ENCODE measurements at places on chromosomes 5 and 9.

GRCh38 chr5:76379316-76379715 is 23.8 kb upstream of the IQGAP2 start:
- peak; percentile 29 for DNase-seq

- no peak for DNase-seq
Observed at GRCh38 chr9:84301851-84302250, 38.7 kb downstream of the SLC28A3 start.

DNA sequence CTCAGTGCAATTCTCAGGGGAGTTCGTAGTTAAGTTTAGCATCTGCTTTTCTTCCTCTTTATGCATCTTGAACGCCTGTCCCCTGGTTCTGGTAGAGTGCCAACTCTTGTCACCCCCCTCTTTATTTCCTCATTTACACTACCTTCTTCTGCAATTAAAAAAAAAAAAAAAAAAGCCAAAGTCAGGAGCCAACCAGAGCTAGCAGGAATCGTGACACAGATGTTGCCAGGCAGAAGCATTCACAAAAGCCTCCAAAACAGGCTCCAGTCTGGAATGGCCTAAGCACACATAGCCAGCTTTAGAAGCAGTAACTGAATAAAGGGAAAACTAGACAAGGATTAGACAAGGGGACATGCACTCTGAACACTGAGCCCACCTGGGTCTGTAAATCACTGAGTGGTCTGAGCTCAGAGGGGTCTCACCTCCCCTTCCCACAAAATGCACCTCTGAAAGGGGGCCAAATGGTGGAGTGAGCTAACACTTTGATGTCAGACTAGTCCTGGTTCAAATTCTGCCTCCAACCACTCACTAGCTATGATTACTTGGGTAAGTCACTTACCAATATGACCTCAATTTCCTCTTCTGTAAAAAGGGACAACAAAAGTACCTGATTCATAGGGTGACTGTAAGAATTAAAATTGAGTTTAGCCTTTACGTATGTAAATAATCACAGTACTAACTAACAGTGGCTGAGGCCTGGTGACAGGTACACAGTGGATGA is 2.0 kb downstream of the CD74 start:
- DNase-seq, result peak; percentile 63

GRCh38 chr9:13221741-13222140 is 57.8 kb downstream of the MPDZ start:
- DNase-seq, result no peak

DNA sequence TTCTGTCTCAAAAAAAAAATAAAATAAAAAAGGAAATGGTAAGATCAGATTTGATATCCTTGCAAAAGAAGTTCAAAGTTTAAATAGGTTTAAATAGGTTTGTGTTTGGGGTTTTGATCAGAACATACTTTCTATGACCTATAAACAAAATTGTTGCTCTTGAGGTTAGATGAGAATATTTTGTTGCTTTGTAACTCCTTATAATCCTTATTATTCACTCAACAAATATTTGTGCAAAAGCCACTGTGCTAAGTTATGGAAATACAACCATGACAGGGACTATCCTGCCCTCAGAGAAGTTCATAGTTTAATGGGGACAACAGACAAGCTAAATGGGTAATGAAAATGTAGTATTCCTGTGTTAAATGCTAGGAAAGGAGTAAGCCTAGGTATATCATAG is 71.5 kb downstream of the INVS start:
- DNase-seq, result no peak

- DNase-seq, result no peak
Observed at GRCh38 chr5:180116077-180116999, 44.8 kb upstream of the RNF130 start.

GRCh38 chr5:120092649-120093048 is 371.5 kb upstream of the PRR16 start:
- no peak for DNase-seq

- no peak for DNase-seq
Observed at GRCh38 chr9:27189426-27189825, 80.4 kb downstream of the TEK start.

- no peak for DNase-seq
Observed at GRCh38 chr9:134068744-134069479, 1.1 kb upstream of the BRD3 start.

DNA sequence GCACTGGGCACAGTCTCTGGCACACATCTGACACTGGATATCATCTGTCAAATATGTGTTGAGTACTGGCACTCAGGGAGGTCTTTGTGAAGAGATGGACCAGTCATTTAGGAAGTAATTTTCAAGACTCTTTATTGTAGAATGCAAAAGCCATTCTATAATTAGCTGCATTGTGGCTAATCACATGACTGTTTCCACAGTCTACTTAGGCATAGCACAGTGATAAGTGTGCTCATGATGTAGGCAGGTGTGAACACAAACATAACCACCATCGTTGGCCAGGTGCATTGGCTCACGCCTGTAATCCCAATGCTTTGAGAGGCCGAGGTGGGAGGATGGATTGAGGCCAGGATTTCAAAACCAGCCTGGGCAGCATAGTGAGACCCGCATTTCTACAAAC is 62.2 kb downstream of the CFAP77 start:
- DNase-seq, result no peak

DNA sequence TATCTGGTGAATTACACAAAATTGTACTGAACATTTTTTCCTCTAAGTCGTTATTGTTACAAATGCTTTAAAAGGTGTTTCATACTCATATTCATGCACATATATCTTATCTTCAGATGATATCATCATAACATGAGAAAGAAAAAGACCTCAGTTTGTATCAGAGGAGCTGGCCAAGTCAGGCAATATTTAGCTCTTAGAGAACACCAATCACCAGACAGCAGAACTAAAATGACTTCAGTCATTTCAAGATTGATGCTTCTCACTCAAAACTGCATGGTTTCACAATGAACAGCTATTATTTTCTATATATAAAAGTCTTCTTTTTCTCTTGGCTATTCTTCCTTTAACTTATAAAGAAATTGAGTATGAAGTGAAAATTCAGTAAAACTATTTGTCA is 44.6 kb downstream of the TSSK1B start:
- no peak for DNase-seq

- no peak for DNase-seq
Observed at GRCh38 chr5:172635038-172635437, 6.0 kb upstream of the NEURL1B start.

DNA sequence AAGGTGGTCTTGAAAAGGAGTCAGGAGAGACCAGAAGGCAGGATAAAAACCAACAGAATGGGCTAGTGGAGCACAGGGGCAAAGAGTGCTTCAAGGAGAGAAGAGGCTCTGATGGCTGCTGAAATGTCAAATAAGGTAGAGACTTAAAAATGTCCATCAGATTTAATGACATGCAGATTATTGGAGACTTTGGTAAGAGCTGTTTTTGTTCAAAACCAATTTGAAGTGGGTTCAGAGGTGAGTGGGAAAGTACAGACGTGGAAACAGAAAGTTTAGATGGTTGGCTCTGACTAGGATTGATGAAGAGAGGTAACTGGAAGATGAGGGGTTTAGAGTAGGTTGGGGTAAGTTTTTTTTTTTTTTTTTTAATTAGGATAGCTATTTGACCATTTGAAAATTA is 14.1 kb downstream of the SLC25A46 start:
- DNase-seq, result no peak

DNA sequence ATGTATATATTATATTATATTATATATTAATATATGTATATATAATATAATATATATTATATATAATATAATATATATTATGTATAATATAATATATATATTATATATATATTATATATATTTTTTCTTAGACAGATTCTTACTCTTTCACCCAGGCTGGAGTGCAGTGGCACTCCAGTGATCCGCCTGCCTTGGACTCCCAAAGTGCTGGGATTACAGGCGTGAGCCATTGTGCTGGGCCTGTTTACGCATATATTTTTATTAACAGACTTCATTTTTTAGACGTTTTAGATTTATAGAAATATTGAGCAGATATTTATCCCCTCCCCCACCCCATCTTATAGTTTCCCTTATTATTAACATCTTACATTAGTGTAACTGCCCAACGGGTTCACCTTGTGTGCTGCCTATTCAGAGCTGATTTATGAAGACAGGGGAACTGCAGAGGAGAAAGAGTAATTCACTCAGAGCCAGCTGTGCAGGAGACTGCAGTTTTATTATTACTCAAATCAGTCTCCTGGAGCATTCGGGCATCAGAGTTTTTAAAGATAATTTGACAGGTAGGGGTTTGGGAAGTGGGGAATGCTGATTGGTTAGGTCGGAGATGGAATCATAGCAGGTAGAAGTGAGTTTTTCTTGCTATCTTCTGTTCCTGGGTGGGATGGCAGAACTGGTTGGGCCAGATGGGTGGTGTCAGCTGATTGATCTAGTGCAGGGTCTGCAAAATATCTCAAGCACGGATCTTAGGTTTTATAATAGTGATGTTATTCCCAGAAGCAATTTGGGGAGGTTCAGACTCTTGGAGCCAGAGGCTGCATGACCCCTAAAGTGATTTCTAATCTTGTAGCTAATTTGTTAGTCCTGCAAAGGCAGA is 93.4 kb downstream of the UNC13B start:
- DNase-seq, result no peak

- no peak for DNase-seq
Observed at GRCh38 chr9:86644675-86645034, 290.4 kb upstream of the TUT7 start.

DNA sequence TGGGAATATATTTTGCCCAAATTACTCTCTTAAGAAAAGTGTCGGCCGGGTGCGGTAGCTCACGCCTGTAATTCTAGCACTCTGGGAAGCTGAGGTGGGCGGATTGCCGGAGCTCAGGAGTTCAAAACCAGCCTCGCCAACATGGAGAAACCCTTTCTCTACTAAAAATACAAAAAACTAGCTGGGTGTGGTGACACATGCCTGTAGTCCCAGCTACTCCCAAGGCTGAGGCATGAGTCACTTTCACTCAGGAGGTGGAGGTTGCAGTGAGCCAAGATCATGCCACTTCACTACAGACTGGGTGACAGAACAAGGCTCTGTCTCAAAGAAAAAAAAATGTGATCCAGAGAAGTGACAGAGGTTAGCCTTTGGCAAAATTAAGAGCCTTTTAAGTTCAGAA is 26.4 kb upstream of the TMEM171 start:
- no peak for DNase-seq

GRCh38 chr5:83124593-83124992 is 47.2 kb downstream of the XRCC4 start:
- DNase-seq, result no peak

GRCh38 chr5:91076138-91076537 is 307.0 kb downstream of the ARRDC3 start:
- DNase-seq, result no peak

- DNase-seq, result peak; percentile 23
Observed at GRCh38 chr5:18744441-18744840, 1110.2 kb downstream of the TAF11L14 start.

- DNase-seq, result no peak
Observed at GRCh38 chr5:3911111-3911510, 315.5 kb downstream of the IRX1 start.

DNA sequence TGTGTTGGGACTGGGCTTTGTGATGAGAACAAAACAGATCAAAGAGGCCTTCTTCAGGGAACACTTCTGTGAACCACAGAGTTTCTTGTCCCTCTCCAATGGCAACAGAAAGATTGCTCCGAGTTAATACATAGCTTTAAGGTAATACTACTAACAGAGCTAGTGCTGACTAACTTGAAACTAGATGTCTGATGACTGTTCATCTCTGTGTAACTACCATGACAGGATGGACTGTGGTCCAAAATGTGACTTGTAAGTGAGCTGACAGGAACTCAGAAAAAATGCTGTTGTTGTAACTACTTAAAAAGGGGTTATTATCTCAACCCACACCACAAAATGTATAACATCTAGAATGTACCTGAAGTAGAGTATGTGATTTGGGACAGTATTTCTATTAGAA is 630.2 kb upstream of the DMAC1 start:
- DNase-seq, result no peak

DNA sequence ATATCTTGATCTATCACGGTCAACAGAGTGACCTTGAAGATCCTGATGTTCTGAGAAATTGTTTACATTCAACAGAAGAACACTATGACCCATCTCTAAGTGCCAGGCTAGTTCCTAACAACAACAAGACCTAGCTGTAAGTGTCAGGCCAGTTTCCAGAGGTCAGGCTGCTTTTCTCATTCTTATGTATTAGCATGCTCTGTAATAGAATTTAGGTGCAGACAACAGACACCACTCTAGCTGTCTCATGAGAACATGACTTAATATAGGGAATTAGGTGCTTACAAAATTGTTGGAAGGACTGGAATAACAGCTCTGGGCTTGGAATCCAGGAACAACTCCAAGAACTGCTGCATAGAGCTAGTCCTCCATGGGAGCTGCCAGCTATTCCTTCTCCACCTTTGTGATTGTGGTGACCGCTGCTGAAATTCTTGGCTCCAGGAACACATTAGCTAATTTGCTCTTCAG is 138.7 kb downstream of the SNX18 start:
- no peak for DNase-seq

DNA sequence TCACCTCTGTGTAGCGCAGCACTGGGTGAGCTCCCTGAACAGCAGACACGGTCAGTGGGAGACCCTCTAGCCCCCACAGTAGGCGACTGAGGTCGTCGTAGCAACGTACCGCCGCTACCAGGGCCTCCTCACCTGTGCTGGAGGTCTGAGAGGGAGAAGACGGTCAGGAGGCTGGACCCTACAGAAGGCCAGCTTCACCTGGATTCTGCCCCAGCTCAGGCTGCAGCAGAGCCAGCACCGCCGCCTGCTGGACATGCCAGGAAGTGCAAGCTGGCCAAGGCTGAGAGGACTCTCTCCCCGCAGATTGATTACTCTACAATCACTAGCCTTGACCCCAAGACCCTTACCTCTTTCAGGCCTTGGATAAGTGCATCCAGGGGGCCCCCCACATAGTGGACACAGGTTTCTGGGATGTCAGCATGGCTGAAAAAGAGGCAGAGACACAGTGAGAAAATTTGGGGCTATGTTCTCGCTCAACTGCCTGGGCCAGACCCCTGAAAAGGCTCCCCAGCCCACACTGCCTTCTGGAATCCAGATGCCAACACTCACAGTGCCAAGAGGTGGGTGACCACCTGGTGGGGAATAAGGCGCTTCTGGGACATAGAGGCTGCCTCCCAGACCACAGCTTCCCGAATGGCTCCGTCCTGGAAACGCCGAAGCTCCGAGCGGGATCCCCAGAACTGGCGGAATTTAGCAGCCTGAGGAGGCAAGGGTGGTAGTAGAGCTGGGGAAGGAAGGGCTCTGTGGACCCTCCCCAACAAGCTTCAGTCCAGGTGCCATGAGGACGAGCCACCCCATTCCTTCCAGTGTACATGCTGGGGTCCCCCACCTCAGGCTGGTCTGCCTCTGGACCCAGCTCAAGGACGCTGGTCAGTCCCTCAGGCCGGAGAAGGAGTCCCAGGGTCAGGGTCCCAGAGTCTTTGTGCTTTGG is 6.9 kb downstream of the NOL6 start:
- peak; percentile 81 for DNase-seq

DNA sequence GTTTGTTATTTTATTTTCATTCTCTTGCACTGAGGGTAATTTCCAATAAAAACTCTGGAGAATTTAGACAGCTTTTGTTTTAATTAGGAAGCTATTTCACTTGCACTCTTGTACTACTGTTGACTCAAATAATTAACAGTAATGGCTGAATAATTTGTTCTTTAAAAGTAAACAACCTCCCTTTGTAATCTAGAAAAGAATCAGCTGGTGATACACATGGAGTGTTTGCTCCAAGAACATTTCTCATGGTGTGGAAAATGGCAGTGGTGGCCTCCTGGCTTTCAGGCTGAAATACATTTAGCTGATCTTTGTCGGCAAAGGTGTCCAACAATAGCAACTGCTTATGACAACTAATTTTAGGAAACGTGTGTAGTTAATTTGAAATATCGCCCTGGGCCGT is 129.4 kb downstream of the C9orf152 start:
- DNase-seq, result no peak

GRCh38 chr5:14869668-14870164 is 1.9 kb downstream of the ANKH start:
- DNase-seq, result peak; percentile 40

- no peak for DNase-seq
Observed at GRCh38 chr5:27125856-27126255, 87.5 kb upstream of the CDH9 start.
